H9 (cell line): ENCODE measurements at places on chromosomes 1 and 21.
A peak's percentile ranks its signal among the peaks of the same experiment; 100 is the strongest.

DNA sequence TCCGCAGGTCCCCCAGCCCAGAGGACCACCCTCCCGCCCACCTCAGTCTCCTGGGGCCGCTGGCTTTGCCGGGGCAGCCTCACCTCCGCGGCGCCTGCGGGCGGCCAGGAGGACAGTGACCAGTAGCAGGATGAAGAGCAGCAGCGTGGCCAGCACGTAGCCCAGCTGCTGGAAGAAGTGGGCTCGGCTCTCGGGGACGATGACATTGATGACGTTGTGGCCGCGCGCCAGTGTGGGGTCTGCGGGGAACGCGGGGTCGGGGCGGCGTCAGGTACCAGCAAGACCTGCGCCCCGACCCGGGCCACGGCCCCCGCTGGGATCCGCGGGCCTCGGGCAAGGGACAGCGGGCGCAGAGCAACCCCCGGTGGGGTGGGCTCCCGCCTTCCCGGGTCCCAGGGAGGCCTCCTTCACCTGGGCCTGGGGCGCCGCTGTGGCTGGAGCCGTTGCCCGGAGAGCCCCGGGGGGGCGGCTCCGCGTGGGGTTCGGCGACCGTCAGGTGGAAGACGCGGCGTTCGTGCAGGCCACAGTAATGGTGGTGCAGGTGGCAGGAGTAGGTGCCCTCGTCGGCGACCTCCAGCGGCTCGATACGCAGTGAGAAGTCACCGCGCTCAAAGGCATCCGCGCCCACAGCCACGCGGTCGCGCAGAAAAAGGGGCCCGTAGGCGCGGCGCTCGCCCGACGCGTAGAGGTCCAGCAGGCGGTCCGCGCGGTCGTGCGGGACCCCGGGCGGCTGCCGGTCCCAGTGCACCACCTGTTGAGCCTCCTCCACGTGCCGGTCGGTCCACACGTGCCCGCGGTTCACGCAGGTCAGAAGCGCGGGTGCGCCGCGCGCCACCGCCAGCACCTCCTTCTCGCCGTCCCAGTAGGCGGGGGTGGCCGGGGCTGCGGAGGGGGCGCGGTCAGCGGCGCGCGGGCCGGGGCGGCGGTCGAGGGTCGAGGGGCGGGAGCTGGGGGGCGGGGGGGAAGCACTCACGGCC lies 3.8 kb downstream of the MXRA8 start:
- H3K4me1 ChIP-seq, result no peaks in the 10 kb centered on the region; the same call in 1 of the 2 replicates
- 0 out of 2 replicates have a peak, but pooled peaks cover 2% of the 10 kb centered on the region for H3K36me3 ChIP-seq
- peak overlapping the region; percentile 58 for H3K4me3 ChIP-seq
- DNase-seq, result no peak
- H3K27ac ChIP-seq, result no peak overlapping the region

DNA sequence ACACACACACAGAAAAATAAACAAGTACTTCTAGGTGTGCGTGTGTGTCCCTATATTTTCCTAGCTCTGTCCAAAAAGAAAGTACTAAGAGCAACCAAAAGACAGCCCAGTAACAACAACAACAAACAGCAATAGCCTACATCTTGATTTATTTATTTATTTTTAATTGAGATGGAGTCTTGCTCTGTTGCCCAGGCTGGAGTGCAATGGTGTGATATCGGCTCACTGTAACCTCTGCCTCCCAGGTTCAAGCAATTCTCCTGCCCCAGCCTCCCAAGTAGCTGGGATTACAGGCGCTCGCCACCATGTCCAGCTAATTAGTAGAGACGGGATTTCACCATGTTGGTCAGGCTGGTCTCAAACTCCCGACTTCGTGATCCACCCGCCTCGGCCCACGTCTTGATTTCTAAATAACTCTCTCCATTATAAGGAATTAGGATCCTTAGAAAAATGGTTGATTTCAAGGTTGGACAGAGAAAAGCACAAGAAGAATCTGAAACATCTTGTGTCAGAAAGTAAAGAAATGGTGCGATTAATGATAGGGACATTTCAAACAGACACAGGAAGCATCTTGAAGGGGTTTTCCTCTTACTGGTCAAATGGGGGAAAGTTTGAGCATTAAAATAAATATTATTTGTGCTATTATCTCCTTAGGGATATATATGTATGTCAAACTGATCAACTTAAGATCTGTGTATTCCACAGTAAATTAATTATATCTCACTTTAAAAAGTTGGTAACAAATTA lies 59.4 kb downstream of the ARID4B start:
- H3K27me3 ChIP-seq, result no peaks in the 10 kb centered on the region
- no peak for DNase-seq
- H3K27ac ChIP-seq, result no peak overlapping the region
- H3K36me3 ChIP-seq, result peaks cover 5% of the 10 kb centered on the region; the same call in 1 of the 2 replicates
- no peak overlapping the region for H3K4me3 ChIP-seq
- H3K4me1 ChIP-seq, result no peaks in the 10 kb centered on the region

GRCh38 chr1:228751360-228752098 lies 16.2 kb downstream of the RHOU start:
- no peak for DNase-seq
- H3K4me1 ChIP-seq, result no peaks in the 10 kb centered on the region
- H3K27me3 ChIP-seq, result no peaks in the 10 kb centered on the region
- no peak overlapping the region for H3K27ac ChIP-seq
- no peak overlapping the region for H3K4me3 ChIP-seq

- no peaks in the 10 kb centered on the region for H3K4me1 ChIP-seq
- H3K27ac ChIP-seq, result no peak overlapping the region
Observed at GRCh38 chr1:12649971-12650421, 6.1 kb downstream of the AADACL4 start.

GRCh38 chr21:44696572-44696971 lies 400 bp upstream of the KRTAP10-12 start:
- no peak overlapping the region for H3K27ac ChIP-seq
- H3K36me3 ChIP-seq, result peaks cover 7% of the 10 kb centered on the region; the same call in 1 of the 2 replicates
- H3K4me3 ChIP-seq, result no peak overlapping the region
- no peak for DNase-seq

DNA sequence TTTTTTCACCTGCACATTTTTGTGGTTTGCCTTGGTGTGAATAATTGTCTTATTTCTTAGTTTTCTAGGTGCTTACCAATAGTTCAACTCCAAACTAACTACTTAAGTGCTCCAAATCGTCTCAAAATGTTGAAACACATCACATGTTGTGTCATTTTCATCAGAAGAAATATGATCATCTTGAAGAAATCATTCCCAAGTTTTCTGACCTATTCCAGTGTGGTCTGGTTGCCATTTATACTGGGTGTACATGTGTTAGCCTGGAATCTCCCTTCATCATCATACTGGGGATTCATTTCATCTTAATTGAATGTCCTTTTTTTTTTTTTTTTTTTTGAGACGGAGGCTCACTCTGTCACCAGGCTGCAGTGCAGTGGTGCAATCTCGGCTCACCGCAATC lies 67.0 kb downstream of the EIF2B3 start:
- no peaks in the 10 kb centered on the region for H3K36me3 ChIP-seq
- no peak for DNase-seq
- no peak overlapping the region for H3K4me3 ChIP-seq

DNA sequence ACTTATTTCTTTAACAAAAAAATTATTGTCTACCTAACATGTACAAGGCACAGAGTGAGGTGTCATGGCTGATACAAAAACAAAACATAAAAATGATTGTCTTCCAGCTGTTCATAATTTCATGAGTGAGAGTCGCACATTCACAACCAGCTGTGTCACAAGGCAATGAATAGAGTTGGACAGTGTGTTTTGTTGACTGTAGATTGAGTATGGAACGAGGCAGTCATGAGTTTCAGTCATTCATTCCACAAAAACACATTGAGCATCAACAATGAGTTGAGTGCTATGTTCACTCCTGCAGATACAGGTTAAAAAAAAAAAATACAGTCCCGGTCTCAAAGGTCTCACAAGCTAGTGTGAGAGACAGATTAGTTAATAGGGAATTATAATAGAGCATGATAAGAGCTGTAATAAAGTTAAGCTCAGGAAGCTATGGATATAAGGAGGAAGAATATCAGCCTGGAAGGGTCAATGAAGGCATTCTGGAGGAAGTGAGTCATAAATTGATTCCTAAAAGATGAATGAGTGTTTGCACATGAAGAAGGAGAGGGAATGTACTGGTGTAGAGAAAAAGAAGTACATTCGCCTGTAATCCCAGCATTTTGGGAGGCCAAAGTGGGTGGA lies 47.8 kb upstream of the ARHGAP29 start:
- H3K27me3 ChIP-seq, result no peaks in the 10 kb centered on the region
- no peak overlapping the region for H3K4me3 ChIP-seq
- no peak for DNase-seq

DNA sequence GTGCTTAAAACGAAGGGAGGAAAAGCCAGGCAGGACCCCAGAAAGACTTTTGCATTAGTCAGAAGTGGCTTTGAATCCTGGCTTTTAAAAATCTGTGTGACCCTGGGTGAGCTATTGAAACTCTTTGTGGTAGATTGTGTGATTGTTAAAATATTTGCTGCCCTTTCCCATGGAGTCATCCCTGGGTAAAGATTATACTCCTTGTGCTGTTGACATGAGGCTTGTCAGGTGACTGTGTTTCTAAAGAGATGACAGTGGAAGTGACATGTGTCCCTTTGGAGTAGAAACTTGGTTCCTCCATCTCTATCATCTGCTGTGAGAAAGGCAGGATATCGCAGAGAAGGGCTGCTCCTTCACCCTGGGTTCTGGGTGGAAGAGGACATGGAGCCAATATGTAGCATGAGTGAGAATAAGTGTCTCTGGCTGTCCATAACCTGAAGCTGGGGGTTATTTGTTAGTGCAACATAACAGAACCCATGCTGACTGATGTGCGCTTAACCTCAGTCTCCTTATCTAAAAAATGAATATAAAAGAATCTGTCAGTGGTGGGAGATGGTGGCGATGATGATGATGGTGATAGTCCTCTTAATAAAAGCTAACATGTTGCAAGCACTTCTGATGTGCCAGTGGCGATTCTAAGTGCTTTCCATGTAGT lies 187.6 kb downstream of the RHOU start:
- H3K4me3 ChIP-seq, result no peak overlapping the region
- DNase-seq, result no peak
- H3K36me3 ChIP-seq, result no peaks in the 10 kb centered on the region; the same call in 2 of the 3 replicates
- H3K27me3 ChIP-seq, result no peaks in the 10 kb centered on the region
- H3K27ac ChIP-seq, result no peak overlapping the region

GRCh38 chr1:240854367-240854766 lies 242.4 kb upstream of the GREM2 start:
- H3K27ac ChIP-seq, result no peak overlapping the region
- no peak for DNase-seq
- no peaks in the 10 kb centered on the region for H3K36me3 ChIP-seq
- no peaks in the 10 kb centered on the region; the same call in 1 of the 2 replicates for H3K4me1 ChIP-seq
- H3K27me3 ChIP-seq, result no peaks in the 10 kb centered on the region

- no peak overlapping the region for H3K4me3 ChIP-seq
- H3K27ac ChIP-seq, result no peak overlapping the region
- H3K27me3 ChIP-seq, result no peaks in the 10 kb centered on the region
- no peak for DNase-seq
- no peaks in the 10 kb centered on the region for H3K4me1 ChIP-seq
Observed at GRCh38 chr1:98384461-98385141, 276.9 kb upstream of the SNX7 start.

DNA sequence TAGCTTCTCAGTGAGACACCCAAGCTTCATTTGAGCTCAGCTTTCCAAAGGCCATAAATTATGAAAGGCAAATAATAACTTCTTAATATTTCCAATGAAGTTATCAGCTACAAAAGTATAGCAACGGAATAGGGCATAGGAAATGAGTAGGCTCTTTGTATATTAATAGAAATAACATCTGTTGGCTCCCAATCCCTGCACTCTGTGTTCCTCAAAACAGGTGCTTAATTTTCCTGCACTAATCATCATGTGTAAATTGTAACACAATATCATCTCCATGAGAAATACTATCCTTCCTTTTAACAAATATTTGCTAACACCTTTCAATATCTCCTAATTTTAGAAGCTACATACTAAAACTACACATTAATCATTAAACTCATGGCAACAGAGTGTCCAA lies 19.2 kb upstream of the IFI44L start:
- no peak overlapping the region for H3K4me3 ChIP-seq
- H3K27me3 ChIP-seq, result no peaks in the 10 kb centered on the region
- no peaks in the 10 kb centered on the region for H3K36me3 ChIP-seq
- no peak overlapping the region for H3K27ac ChIP-seq

- DNase-seq, result no peak
- no peak overlapping the region for H3K27ac ChIP-seq
- no peaks in the 10 kb centered on the region; the same call in 1 of the 2 replicates for H3K4me1 ChIP-seq
- peaks cover 27% of the 10 kb centered on the region for H3K36me3 ChIP-seq
Observed at GRCh38 chr1:1883092-1883873, 7.6 kb downstream of the GNB1 start.

DNA sequence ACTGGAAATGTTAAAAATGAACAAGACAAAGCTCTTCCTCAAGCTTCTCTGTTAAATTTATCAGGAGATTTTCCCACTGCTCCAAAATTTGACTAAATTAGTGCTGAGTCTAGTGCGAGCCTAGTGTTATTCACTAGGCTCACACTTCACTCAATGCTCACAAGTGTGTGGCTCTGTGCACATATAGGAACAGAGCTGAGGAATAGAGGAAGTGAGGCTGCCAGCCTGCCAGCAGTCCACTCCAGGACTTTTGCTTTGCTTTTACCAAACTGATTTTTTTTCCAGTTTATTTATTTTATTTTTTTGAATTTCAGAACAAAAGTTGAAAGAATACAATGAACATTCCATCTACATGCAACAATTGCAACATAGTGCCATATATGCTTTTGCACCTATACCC lies 87.2 kb downstream of the VAV3 start:
- H3K4me1 ChIP-seq, result no peaks in the 10 kb centered on the region
- DNase-seq, result no peak
- H3K36me3 ChIP-seq, result no peaks in the 10 kb centered on the region
- no peak overlapping the region for H3K4me3 ChIP-seq
- no peaks in the 10 kb centered on the region for H3K27me3 ChIP-seq

DNA sequence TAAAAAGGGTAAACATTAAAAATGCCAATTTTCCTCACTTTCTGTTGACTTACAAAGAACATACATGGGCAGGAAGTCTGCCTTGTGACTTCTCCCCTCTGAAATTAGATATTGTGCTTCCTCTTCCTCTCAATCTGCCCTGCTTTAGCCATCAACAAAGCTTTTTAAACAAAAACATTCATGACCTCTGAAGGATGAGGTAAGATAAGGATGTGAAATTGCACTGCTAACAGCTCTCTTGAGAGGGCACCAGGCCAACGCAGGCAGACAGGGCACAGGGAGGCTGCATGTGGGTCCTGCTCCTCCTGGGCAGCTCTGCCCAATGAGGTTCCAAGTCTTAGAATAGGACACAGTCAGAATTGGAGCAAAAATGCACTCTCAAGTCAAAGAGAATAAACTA lies 62.1 kb downstream of the DEGS1 start:
- no peak for DNase-seq

- no peak overlapping the region for H3K27ac ChIP-seq
- no peaks in the 10 kb centered on the region for H3K27me3 ChIP-seq
Observed at GRCh38 chr1:211352985-211353515, 26.4 kb downstream of the TRAF5 start.
